ENCODE measurements at places on chromosomes 13 and 19. TPM values are rescaled to one million over a fixed set of nuclear protein-coding genes. Genes with fewer than 3 reads are reported as not detected.

GRCh38 chr19:38021352-38021751, 114.3 kb downstream of the SIPA1L3 start:
- no peak for DNase-seq

- no peak for DNase-seq
Measured at GRCh38 chr19:45716359-45717130, 14.2 kb downstream of the FBXO46 start.

- DNase-seq = no peak
Measured at GRCh38 chr13:33971562-33971819, 153.5 kb downstream of the RFC3 start.

DNA sequence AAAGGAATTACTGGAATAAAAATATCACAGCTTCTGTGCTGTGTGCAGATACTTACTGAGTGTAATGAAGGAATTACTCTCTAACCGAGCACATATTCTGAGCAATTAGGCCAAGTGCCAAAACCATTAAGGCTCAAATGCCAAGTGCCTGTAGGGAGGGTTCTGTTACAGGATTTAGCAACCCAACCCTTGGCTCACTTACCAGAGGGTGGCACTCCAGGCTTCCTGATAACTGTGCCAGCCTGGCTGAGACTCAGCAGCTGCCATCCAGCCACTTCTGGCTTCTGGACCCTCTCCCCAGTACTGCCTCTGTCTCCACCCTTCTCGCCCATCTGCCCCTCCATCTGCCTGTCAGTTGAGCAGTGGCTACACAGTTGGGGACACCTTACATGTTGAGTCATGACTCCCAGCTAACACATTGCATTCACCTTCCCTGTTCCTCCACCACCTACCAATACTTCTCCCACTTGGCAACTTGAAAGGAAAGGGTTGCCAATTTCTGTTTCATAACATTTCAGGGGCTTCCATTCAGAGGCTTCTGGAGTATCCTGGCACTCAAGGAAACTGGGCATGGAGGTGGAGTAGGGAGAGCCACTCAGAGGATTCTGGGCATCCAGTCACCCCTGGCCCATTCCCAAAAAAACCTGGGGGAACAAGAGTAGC, 110.5 kb downstream of the COG6 start:
- peak; percentile 77 for DNase-seq

DNA sequence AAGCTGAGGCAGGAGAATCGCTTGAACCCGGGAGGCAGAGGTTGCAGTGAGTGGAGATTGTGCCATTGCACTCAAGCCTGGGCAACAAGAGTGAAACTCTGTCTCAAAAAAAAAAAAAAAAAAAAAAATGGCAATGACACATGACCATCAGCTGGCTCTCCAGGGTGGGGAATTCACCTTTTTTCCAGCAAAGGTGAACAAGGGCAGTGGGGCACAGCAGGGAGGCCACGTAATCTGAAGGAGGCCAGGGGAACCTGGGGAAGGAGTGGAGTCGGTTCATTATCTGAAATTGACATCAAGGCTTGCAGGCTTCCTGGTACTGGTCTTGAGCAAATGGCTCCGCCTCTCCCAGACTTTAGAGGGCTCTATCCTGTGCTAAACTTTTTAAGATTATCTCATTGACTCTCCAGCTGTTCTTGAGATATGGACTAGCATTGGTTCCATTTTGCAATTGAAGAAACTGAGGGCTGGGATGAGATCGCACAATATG, 28.1 kb downstream of the KEAP1 start:
- DNase-seq = no peak

DNA sequence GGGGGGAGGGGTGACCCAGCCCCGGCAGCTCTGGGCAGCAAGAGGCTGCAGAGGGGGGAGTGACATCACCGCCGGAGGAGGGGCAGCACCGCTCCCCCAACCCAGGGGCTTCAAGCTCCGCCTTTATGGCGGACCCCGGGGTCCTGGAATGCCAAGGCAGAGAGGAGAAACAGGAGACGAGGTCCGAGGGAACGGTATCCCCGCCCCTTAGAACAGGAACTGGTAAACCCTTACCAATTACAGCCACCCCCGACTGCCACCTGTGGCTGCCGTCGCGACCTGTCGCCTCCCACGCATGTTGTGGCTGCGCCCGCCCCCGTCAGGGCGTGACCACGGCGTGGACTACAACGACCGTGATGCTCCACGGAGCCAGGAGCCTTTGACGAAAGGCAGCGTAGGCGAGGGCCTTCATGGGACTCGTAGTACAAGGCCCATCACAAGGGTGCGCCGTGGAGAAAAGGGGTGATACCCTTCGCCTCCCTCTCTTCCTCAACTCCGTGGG, 4.1 kb upstream of the KCNC3 start:
- DNase-seq = peak; percentile 93

TMEM147 gene
- total RNA-seq = 26.6 TPM

DNA sequence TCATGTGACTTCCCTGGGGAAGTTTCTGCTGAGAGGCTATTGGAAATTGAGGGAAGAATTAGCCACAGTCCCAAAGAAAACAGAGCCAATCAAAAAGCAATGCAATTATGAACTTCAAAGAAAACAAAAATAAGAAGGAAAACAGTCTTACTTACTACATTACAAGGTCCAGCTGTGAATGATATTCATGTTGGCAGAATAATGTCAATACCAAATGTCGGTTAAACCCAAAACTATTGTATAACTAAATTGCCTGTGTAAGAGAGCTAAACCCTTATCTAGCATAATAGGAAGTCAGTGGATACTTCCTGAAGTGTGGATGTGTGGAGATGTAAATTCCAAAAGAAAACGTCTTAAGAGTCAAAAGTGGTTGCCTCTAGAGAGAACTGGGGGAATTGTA, 12.4 kb downstream of the KL start:
- DNase-seq = no peak

DNA sequence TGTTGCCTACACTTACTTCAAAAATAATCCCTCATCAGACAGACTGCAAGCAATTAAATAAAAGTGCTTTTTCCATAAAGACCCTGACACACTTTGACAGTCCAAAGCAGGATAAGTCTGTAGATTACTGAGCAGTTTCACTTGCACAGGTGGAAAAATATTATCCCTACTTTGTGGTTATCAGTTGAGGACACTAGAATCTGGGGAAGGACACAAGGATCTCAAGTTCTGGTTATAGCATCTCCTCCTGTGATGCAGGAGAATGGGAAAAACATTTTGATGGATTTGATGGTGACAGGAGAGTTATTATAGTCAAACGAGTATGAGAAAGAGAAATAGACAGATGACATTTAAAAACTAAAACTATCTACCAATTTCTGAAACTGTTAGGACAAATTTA, 122.9 kb upstream of the PCDH9 start:
- no peak for DNase-seq

DNA sequence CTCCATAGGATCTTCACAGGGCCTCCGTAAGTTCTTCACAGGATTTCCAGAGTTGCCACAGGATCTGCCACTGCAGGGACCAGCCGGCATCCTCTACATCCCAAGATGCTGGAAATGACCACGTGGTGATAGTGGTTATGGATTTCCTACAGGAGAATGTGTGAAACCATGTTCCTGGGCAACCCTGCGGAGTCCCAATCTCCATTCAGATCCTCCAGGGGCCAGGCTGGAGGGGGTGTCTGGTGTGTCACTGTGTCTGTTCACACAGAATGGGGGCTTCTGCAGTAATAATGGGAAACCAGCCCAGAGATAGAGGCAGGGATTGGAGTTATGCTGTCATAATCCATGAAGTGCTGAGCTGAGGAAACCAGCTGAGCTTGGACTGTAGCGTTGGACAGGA, 8.6 kb downstream of the LILRA6 start:
- no peak for DNase-seq

DNA sequence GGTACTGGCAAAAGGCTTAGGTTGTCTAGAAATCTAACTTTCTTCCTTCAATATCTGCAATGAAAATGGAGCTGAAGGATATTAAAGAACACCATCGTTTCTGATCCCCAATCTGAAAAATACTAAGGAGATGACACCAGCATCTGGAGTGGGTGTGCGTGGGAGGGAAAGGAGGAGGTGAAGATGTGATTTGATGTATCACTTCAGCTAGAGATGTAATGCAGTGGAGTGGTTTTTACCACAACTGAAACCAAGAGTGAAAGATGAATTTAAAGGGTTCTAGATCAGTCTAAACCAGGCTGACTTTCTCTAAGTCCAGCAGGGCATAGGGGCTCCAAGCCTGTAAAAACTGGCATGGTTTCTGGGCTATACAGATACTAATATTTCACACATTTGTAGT, 148.4 kb downstream of the AKAP11 start:
- no peak for DNase-seq

ZNF100 gene
- total RNA-seq = 3.0 TPM

- DNase-seq = no peak
Measured at GRCh38 chr19:30288911-30289310, 83.3 kb upstream of the ZNF536 start.

DNA sequence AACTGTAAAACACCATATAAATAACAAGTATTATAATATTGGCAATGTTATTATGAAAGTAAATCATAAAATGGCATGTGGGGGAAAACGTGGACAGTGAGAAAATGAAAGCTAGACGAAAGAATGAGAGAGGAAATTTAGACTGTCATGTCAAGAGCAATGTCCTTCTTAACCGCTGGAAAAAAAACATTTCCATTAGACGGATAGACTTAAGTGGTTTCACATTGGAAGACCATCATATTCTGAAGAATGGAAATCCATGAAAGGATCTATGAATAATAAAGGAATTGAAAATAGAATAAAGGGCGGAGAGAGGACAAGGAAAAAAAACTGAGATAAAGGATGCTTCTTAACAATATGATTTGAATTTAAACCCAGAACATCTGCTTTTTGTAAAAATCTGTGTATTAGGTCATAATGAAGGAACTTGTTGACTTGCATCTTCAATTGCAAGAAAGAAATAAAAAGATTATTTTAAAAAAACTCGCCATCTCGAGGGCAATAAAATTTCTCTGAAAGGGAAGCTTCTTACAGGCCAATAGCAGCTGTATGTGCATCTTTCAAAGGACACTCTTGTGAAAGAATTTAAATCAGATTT, 90.6 kb downstream of the SPRY2 start:
- DNase-seq = no peak

DNA sequence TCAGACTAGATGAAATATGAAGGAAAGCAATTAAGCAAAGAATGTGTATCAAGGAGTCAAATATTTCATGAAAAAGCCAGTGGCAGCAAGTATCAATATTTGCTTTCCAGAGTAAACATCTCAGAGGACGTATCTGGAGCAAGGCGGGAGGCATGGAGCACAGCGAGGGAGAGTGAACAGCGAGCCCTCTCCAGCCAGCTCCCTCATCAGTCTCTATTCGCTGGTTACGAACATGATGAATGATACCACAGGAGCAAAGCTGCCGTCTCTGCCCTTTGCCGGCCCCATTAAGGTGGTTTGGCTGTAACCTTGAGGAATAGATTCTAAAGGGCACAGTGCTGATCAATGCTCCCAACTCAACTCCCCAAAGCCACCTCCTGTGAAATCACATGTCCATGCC, 95.8 kb downstream of the CCNA1 start:
- no peak for DNase-seq

GPC5 gene
- total RNA-seq = 0.65 TPM

- DNase-seq = no peak
Measured at GRCh38 chr13:60881507-60881906, 484.5 kb downstream of the TDRD3 start.

DNA sequence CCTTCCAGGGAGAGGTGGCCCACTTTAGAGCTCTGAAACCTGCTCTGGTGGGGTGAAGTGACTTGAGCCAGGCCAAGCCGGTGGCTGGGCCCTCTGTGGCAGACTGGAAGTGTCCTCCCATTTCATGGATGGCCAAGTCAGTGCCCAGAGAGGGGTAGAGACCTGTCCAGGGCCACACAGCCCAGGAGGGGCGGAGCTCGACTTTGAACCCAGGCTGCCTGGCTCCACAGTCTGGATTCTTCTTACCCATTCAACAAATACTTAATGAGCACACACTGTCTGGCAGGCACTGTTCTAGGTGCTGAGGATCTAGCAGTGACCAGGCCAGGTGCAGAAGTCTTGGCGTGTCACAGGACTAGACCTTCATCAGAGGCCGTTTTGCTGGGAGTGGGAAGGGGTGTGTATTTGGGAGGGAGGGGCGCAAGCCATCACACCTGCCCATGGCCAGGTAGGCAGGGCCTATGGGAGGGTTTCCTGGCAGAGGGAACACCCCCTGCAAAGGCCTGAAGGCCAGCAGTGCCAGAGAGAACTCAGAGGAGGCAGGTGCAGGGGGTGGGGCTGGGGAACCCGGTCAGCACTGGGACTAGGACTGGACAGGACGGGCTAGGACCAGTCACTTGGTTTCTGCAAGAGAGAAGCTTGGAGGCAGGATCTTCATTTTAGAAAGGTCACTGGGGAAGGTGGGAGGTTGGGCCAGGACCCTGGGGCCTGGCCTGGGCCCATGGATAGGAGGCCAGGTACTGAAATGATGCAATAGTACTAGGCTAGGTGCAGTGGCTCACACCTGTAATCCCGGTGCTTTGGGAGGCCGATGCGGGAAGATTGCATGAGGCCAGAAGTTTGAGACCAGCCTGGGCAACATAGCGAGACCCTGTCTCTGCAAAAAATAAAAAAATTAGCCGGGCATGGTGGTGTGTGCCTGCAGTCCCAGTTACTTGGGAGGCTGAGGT, 31.8 kb downstream of the DNM2 start:
- no peak for DNase-seq

DNA sequence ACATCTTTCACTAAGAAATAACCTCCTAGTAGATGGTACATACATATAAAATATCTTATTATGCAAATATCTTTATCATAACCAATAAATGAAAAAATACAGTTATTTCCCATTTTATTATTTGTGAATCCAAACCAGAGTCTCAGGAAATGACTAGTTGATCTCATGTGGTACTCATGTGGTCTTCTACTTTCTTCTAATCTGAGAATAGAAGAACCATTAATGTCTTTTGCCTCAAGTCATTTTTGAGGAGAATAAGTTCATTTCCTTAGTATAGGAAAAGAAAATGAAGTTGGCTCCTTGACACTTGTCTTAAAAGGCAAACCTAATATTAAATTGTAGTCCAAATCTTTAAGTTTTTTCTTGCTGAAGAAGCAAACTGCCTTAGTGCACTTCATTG, 106.7 kb downstream of the EDNRB start:
- no peak for DNase-seq

DNA sequence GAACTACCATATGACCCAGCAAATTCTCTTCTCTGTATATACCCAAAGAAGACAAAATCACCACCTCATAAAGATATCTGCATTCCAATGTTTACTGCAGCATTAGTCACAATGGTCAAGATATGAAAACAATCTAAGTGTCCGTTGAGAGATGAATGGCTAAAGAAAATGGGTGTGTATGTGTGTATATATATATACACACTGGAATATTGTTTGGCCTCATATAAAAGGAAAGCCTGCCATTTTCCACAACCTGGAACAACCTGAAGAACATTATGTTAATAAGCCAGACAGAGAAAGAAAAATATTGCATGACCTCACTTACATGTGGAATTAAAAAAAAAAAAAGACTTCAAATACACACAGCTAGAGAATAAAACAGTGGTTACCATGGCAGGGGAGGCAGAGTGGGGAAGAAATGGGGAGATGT, 29.5 kb upstream of the RBM26 start:
- DNase-seq = no peak

DNA sequence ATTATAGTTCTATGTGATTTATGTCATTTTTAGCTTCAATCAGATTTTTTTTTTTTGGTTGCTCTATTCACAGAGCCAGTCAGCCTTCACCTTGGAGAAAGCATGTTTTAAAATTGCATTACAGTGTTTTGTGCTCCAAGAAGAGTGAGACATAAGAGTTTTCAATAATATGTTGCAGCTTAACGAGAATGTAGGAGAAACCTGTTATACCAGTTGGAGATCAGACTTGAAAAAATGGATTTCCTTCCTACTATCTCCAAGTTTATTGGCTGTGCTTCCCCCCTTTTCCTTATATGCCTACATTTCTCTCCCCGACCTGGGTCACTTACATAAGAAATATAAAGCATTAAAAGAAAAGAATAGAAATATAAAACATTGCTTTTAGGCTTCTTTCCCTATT, 123.9 kb upstream of the ARGLU1 start:
- no peak for DNase-seq
